ENCODE measurements at places on chromosomes 11 and 22.

DNA sequence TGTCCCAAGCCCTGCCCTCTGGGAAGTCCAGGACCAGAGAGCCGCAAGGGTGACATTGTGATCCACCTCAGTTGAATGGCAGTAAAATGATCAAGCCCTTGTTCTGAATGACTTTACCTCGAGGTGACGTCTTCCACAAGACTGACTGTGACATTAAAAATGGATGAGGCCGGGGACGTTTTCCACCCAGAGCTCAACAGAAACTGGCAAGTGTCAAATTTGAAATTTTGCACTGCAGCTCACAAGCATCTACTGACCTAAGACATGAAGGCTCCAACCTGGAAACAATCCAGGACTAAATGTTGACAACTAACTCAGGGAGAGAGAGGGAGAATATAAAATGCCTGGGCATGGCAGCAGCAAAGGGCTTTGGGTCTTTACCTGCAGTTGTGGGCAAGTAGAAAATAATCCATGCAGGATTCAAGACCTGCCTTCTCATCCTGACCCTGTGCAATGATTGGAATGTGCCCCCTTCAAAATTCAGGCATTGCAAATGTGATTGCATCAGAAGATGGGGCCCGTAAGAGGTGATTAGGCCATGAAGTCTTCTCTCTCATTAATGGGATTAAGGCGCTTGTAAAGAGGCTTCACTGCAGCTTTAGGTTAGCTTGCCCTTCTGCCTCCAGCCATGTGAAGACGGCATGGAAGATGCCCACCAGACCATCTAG lies 33.6 kb upstream of the CLMP start:
- DNase-seq: no peak

DNA sequence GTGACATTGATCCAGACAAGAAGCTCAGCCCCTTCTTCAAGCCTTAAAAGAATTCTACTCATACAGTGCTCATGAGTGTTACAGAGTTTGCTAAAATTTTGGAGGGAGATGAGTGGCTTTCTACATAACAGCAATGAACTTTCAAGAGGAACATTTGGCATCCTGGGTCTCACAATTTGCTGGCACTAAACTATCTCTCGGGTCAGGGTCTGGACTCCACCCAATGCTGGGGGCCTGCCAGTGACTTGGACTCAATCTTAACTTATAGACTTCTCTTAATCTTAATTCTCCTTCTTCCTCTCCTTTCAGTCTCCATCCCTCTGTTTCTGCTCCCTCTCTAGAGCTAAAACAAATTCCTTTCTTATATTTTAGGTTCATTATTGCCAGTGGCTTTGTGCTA lies 317.9 kb downstream of the TMEM135 start:
- DNase-seq: no peak

DNA sequence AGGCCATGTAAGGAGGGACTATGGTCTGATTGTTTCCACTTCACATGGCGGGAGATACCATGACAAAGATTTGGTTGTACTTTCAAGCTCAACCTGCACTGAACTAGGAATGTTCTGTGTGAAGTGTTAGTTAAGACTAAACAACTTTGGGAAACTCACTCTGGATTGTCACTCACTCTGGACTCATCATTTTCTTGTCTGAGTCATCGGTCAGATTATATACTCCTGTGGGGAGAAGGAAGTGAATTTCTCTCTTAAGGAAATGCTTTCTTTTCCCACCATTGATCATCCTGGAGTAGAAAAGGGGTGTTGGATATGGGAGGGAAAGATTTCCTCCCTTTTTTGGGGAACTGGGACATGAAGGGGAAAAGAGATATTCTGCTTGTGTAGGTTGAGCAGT lies 26.9 kb upstream of the CAT start:
- DNase-seq: no peak

DNA sequence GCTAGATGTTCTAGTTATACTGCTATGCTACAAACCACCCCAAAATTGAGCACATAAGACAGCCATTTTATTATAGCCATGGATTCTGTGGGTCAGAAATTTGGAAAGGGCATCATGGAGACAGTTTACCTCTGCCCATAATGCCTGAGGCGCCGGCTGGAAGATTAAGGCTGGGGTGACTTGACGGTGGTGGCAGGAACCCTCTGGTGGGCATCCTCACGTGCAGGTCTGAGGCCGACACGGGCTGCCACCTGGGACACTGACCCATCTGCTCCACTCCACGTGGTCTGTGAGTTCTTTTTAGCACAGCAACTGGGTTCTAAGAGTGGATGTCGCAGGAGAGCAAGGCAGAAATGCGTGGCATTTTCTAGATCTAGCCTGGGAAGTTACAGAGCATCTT lies 40.0 kb upstream of the PRDM11 start:
- no peak for DNase-seq

DNA sequence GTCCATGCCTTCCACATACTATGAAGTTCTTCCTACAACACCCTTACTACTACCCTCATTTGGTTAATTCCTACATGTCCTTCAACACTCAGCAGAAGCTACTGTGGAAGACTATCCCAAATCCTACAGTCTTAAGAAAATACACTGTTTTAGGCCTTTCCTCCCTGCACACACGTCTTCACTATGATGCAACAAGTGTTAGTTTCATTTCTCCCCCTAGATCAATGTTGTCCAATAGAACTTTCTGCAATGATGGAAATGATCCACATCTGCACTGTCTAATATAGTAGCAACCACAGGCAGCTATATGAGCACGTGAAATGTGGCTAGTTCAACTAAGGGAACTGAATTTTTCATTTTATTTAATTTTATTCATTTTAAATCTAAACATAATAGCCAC lies 46.7 kb upstream of the CCDC34 start:
- DNase-seq: no peak

GRCh38 chr22:47075568-47075967 lies 313.1 kb downstream of the TBC1D22A start:
- DNase-seq: no peak

DNA sequence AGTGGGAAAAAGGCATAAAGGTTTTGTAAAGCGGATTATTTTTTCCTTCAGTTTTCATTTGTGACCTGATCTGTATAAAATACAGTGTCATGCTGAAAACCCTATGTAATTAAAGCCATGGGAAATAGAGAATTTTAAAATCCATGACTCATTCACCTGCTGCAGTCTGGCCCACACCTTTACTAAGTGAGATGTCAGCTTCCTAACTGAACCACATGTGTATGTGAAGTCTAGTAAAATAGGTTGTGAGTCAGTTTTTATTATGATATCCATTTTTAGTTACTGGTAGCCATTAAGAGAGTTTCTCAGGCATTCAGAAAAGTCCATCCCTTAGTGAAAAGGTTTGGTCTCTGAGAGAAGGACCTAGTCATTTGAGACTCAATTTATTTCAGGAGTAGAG lies 60.9 kb downstream of the TRIM44 start:
- DNase-seq: no peak
